ENCODE measurements at places on chromosomes 5 and 9. TPM values are rescaled to one million over a fixed set of nuclear protein-coding genes. Genes with fewer than 3 reads are reported as not detected.

C5orf52 gene
- not detected for total RNA-seq

- H3K27ac ChIP-seq: no peak overlapping the region
- no peak for DNase-seq
- no peaks in the 10 kb centered on the region for H3K36me3 ChIP-seq
Observed at GRCh38 chr5:77627869-77628674, 10.4 kb downstream of the OTP start.

PCDHB11 gene
- 1.8 TPM for total RNA-seq

- H3K4me3 ChIP-seq: no peak overlapping the region
- H3K27me3 ChIP-seq: no peaks in the 10 kb centered on the region
- no peak overlapping the region for H3K27ac ChIP-seq
- H3K36me3 ChIP-seq: no peaks in the 10 kb centered on the region
- no peaks in the 10 kb centered on the region for H3K4me1 ChIP-seq
- no peak for DNase-seq
Observed at GRCh38 chr9:76153902-76154629, 240.2 kb downstream of the RFK start.

ZNF462 gene
- 20.9 TPM for total RNA-seq

DNA sequence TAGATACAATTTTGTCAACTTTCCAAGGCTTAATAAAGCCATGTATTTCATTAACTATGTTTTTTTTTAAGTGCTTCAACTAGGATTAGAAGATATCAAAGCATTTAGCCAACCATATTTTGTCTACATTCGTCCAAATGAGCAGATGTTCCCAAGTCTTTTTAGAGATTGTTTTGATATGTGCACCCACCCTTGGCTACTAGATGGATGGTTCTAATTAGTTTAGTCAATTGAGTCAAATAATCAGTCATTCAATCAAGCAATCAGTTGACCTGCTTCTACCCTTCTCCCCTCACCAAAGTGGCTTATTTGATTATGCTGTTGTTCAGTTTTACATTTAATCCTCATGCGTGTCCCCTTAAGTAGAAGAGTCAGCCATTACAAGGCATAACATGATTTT is 319.5 kb upstream of the TNC start:
- no peak for DNase-seq
- no peak overlapping the region for H3K27ac ChIP-seq
- no peaks in the 10 kb centered on the region for H3K27me3 ChIP-seq
- no peak overlapping the region for H3K4me3 ChIP-seq
- no peaks in the 10 kb centered on the region for H3K36me3 ChIP-seq

NFX1 gene
- total RNA-seq: 23.7 TPM

Data from right atrium auricular region (tissue), 2 donors.